ENCODE measurements at places on chromosomes 12 and 14.

GRCh38 chr12:31117203-31118011 is 43.7 kb downstream of the DDX11 start:
- peak; percentile 79 for ATAC-seq

DNA sequence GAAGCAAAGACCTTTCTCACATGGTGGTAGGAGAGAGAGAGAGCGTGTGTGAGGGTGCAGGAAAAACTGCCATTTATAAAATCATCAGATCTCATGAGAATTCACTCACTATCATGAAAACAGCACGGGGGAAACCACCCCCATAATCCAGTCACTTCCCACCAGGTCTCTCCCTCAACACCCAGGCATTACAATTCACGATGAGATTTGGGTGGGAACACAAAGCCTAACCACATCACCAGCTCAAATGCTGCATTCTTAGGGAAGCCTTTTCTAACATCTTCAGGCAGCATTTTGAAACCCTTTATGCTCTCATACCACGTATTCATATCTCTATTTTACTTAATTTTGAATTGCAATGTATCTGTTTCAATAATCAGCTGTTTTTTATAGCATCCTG is 165.9 kb downstream of the TMTC3 start:
- ATAC-seq: no peak

DNA sequence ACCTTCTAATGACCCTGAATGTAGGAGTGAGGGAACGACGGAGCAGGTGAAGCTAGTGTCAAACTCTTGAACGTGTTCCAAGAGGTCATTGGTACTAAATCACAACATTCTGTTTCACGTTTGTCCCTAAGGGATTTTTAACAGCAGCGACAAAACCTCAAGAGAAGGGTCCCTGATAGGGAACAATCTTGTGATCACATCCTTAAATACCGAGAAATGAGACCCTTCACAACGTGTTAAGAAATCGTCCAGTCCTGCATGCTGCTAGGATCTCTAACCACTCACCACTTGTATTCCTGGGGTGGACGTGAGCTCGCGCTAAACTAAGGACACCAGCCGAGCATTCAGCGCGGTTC is 134.1 kb upstream of the KRAS start:
- ATAC-seq: no peak

- ATAC-seq: no peak
These were observed 78.5 kb upstream of the FBRSL1 start for GRCh38 chr12:132411457-132411856.

DNA sequence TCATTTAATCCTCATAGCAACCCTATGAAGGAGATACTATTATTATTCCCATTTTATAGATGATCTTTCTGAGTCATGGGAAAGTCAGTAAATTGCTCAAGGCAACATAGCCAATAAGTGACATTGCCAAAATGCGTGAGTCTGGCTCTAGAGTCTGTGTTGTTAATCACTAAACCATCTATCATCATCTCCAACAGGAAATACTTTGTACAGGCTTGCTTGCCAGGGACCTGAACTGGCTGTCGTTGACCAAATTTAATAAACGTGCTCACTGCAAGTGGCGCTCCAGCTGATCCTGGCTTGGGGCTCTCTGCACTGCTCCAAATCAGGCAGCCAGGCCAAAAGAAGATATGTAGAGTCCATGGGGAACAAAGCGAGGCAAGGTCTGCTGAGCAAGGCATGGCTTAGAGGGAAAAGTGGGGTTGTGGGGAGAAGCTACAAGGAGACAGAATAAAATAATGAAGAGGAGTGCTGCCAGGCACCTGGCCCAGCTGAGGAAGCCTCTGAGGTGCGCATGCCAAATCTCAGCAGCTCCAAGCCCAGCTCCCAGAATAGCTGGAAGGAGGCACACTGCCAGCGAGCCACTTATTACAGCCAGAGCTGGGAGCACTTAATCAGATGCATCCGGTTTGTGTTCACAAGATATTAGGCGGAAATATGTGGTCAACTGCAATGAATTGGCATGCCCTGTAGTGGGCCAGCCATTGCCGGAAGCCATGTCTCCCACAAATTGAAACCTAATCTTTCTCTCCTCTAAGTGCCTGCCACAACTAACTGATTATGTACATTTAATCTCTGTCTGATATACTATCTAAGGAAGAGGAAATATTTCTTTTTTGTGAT is 43.3 kb upstream of the PTPRO start:
- no peak for ATAC-seq

- ATAC-seq: no peak
These were observed 57.8 kb downstream of the KDM5A start for GRCh38 chr12:331287-331686.

GRCh38 chr12:20305470-20305869 is 62.9 kb upstream of the PDE3A start:
- ATAC-seq: no peak

GRCh38 chr14:87767567-87767901 is 225.4 kb downstream of the GALC start:
- ATAC-seq: no peak

GRCh38 chr14:63993992-63994391 is 141.2 kb downstream of the SYNE2 start:
- no peak for ATAC-seq

DNA sequence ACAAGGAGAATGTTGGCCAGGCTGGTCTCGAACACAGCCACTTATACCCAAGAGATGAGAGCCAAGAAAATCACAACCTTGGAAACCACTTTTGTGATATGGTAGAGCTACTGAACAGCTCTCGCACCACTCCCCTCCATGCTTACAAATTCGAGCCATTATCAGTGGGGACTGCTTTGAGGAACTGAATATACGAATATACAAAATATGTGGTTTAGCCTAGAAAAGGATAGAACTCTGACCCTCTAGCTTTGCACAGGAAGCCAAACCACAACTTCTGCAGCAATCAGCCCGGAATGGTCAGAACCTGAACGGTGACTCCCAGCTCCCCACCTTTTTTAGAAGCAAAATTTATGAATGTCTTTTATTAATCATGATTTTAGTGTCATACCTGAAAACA is 129.8 kb upstream of the TMEM132C start:
- ATAC-seq: no peak

DNA sequence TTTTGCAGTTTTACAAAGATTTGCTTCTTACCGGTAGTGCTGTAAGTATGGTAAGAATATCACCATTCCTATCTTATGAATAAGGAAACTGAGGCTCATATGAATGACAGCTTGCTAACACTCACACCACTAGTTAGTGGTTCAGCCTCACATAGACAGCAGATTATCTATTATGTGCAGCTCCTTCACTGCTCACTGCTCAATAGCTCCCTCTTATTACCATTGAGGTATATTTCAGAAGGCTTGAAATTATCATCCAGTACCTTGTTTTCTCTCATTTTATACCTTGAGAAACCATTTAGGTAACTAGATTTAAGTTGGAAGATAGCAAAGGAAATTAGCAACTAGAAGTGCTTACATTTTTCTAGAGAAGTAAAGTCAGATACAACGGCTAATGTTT is 15.5 kb downstream of the RIC8B start:
- no peak for ATAC-seq

- no peak for ATAC-seq
These were observed 417.7 kb downstream of the FLRT2 start for GRCh38 chr14:85947461-85948139.

DNA sequence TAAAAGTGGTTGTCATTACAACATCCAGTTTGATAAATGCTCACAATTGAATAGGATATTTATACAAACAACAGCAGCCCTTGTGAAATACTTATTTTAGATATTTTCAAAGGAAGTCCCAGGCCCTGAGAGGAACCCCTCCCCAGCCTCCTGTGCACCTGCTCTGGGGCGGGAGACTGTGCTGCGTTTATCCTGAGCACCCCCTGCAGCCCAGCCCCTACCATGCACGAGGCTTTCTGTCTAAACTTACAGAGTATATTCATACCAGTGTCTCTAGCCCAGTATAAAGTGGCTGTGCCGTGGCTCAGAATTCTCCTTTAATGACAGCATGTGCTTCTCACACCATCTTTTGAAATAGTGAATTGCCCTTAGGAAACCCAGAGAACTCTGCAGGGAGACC is 1084.3 kb downstream of the TMEM121 start:
- ATAC-seq: no peak

DNA sequence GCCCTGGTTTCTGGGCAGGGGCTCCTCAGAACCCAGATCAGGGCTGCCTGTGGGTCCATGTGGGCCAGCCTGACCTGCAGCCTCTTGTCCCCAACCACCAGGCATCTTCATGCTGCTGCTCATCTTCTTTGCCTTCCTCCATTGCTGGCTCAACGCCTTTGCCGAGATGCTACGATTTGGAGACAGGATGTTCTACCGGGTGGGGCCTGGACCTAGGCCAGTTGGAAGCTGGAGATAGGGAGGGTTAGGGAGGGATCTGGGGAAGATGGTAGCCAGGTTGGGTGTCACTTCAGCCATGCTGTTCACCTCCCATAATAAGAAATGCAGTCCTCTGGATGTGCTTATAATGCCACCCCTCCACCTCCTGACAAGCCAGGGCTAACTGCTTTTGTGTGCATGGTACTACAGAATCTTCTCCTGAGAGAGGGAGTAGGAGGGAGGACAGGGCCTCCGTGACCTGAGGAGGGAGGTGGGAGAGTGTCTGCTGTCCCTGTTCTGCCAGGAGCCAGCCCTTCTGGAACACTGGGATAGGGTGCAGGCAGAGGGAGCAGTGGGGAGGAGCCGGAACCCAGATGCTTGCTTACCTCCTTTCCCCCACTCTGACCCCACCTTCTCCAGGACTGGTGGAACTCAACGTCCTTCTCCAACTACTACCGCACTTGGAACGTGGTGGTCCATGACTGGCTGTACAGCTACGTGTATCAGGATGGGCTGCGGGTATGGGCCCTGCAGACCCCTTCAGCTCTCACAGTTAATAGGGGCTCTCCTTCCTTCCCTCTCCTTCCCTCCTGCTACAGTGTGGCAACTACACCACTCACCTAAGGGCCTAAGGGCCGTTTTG is 17.6 kb downstream of the SOAT2 start:
- no peak for ATAC-seq

DNA sequence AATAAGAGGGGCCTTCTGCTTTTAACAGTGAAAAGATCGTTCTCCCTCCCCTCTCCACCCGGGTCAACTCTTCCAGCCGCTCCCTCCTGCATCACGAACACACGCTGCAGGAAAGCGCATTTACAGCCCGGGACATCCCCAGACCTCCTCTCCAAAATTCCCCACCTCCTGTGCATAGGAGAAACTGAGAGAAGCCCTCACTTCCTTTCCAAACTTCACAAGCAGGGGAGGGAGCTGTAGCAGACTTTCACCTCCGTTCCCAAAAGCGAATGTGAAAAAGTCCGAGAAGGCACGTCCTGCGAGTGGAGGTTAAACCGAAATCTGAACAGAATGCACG is 513 bp downstream of the BCAT1 start:
- peak; percentile 50 for ATAC-seq

GRCh38 chr14:63178912-63179311 is 25.3 kb upstream of the RHOJ start:
- ATAC-seq: no peak

- ATAC-seq: no peak
These were observed 87.2 kb downstream of the SCN8A start for GRCh38 chr12:51678086-51678724.
